ENCODE measurements at places on chromosomes 6 and 20. TPM values are rescaled to one million over a fixed set of nuclear protein-coding genes. Genes with fewer than 3 reads are reported as not detected.

DNA sequence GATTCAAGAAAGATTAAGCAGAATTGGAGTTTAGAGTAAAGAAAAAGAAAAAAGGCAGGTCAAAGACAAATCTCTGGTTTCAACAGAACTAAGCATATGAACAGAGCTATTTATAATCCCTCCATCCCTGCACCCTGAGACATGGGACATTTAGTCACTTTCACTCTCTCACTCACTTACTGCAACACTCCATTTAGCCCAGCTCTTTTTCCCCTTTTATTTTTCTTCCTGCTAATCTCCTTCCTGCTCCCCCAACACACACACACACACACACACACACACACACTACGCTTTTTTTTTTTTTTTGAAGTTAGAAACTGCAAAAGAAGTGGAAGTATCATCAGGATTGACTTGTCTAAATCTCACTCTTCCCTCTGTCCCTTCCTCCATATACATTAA lies 45.1 kb upstream of the TBC1D7 start:
- no peaks in the 10 kb centered on the region for H3K27me3 ChIP-seq
- no peak overlapping the region for H3K4me3 ChIP-seq
- no peaks in the 10 kb centered on the region for H3K4me1 ChIP-seq
- no peaks in the 10 kb centered on the region for H3K36me3 ChIP-seq

DNA sequence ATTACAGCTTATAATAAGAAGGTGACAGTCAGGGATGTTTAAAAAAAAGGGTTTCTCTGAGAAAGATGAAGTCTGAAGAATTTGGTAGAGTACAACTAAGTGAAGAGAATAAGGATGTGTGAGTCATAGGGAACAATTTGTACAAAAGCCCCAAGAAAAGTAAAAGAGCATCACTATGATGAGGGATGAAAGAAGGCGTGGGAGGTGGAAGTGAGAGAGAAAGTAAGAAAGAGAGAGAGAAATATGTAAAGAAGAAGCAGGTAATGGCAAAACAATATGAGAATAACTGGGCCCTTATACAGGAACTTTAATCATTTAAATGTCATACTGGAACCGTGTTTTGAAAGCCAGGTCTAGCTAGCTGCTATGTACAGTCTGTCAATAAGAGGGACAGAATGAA lies 179.4 kb downstream of the ASCC3 start:
- H3K36me3 ChIP-seq = no peaks in the 10 kb centered on the region
- DNase-seq = no peak
- H3K27ac ChIP-seq = no peak overlapping the region
- no peak overlapping the region for H3K4me3 ChIP-seq
- H3K4me1 ChIP-seq = no peaks in the 10 kb centered on the region

DNA sequence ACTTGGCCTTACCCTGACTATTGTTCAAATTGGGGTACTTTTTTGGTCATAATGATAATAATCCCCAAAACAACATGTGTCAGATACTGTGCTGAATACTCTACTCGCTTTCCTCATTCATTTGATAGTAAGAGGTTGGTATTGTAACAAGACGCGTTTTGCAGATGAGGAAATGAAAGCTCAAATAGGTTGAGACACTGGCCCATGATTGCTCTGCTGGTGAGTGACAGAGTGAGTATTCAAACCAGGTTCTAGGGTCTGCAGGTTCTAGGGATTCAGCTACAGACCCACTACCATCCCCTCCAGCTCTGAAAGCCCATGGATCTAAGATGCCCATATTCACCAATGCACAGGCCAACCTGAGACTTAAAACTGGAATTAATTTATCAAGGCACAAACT lies 1.3 kb upstream of the ENPP4 start:
- H3K27me3 ChIP-seq = no peaks in the 10 kb centered on the region
- H3K4me3 ChIP-seq = no peak overlapping the region
- no peak for DNase-seq
- peaks cover 15% of the 10 kb centered on the region for H3K4me1 ChIP-seq
- H3K36me3 ChIP-seq = no peaks in the 10 kb centered on the region

DNA sequence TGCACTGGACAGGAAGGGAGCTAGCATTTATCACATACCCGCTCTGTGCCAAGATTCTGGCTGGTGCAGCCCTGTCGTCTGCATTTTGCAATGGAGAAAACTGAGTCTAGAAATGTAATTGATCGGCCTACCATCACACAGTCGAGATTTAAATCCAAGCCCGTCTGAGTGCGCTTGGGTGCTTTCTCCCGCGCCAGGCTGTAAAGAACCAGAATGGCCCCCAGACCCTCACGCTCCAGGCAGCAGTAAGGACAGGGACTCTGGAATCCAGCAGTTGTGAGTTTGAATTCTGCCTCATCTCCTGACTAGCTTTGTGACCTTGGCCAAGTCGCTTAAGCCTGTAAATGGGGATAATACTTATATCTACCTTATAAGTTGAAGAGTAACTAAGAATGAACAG lies 10.8 kb downstream of the DYNLRB1 start:
- H3K36me3 ChIP-seq = peaks cover 45% of the 10 kb centered on the region
- peak; percentile 21 for DNase-seq
- H3K27ac ChIP-seq = peak overlapping the region; percentile 75
- peaks cover 66% of the 10 kb centered on the region for H3K4me1 ChIP-seq

DNA sequence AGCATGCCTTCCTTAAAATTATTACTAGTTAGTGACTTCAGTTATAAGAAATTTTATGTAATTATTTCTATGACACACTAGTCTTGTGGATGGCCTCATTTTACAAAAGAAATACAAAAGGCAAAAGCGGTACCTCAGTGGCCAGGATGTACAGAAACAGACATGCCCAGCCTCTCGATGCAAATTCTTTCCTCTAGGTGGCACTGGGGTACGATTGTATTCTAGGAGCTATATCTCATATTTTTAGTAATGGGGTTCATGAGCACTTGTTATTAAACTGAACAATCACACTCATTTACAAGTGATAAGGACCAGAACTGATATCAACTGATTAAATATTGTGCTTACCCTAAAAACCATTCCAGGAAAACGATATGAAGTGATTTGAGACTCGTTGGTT lies 59.8 kb downstream of the SOD2 start:
- no peak overlapping the region for H3K4me3 ChIP-seq
- H3K27ac ChIP-seq = no peak overlapping the region
- H3K27me3 ChIP-seq = no peaks in the 10 kb centered on the region
- no peak for DNase-seq

- H3K4me1 ChIP-seq = no peaks in the 10 kb centered on the region
- no peak overlapping the region for H3K4me3 ChIP-seq
- H3K27ac ChIP-seq = no peak overlapping the region
- no peaks in the 10 kb centered on the region for H3K27me3 ChIP-seq
Measured at GRCh38 chr6:21067521-21067920, 526.0 kb upstream of the SOX4 start.

- no peaks in the 10 kb centered on the region for H3K27me3 ChIP-seq
- H3K4me3 ChIP-seq = no peak overlapping the region
- H3K36me3 ChIP-seq = no peaks in the 10 kb centered on the region
- H3K27ac ChIP-seq = no peak overlapping the region
Measured at GRCh38 chr6:41222045-41222444, 6.1 kb upstream of the TREML4 start.

DNA sequence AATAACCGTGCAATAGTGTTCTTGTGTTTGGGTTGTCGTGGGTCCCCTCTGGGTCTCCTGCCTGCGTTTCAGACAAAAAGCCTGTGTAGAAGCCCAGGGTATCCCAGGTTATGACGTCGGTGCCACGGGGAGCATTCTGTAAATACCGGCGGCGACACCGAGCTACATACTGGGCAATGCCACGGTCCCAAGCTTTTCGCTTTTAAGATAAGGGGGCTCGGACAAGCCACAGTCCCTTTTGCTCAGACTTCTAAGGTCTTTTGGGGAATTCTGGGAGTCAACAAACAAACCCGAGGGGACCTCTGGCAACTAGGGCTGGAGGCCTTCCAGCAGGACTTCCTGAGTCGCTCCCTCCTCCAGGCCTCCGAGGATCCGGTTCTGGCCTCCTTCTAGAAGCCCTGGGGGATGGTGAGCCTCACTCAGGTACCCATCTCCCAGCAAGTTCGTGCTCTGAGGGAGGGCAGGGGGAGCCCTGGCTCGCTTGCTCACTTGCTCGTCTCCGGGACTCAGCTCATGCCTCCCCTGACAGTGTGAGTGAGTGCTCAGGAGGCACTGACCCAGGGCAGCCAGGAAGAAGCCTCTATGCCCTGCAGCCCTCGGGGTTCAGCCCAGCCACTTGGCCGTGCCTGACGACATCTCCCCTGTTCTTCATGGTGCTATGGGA lies 62.4 kb upstream of the MRPS10 start:
- peak; percentile 79 for DNase-seq
- no peak overlapping the region for H3K27ac ChIP-seq
- H3K4me1 ChIP-seq = peaks cover 17% of the 10 kb centered on the region
- H3K27me3 ChIP-seq = no peaks in the 10 kb centered on the region
- no peak overlapping the region for H3K4me3 ChIP-seq

- H3K4me3 ChIP-seq = no peak overlapping the region
- H3K27me3 ChIP-seq = no peaks in the 10 kb centered on the region
- DNase-seq = no peak
- H3K36me3 ChIP-seq = no peaks in the 10 kb centered on the region
- no peaks in the 10 kb centered on the region for H3K4me1 ChIP-seq
- H3K27ac ChIP-seq = peak overlapping the region; percentile 68
Measured at GRCh38 chr6:6712449-6713403, 124.2 kb downstream of the LY86 start.

DNA sequence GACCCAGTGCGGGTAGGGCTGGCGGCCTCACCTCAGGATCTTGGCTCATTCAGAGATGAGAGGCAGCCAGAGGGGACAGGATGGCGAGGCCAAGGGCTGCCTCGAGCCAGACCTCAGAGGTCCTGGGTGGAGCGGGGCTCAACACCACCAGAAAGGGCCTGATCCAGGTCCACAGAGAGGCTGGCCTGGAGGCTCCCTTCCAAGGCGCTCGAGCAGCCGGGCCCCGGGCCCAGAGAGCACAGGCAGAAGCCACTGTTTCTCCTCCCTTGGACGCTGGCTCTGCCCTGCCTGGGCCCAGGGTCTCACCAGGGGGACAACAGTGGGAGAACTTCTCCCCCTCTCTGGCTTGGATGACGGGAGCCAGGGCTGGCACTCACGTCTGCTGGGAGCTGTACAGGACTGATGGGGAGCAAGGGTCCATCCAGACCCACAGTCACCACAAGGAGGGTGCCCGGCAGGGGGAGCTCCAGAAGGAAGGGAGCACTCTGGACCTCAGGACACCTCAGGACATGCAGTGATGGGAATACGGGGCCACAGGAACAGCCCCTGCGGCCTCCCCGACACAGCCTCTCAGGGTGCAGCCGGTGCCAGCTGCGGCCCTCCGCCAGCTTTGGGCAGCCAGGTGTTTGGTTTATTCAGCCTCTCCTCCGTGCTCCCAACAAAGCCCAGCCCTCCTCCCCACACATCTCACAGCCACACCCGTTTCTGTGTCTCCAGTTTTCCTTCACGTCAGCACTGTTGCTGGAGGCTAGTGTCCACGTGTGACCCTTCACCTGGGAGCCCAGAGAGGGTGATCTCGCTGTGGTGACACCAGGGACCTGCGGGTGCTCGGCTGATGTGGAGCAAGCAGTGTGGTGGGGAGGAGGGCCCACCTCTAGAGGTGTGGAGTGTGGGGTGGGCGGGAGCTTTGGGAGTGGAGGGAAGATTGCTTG lies 8.7 kb downstream of the RPS21 start:
- no peaks in the 10 kb centered on the region for H3K36me3 ChIP-seq
- no peak overlapping the region for H3K27ac ChIP-seq
- no peak for DNase-seq
- H3K27me3 ChIP-seq = no peaks in the 10 kb centered on the region
- H3K4me3 ChIP-seq = no peak overlapping the region

GRCh38 chr6:108203189-108204112 lies 37.6 kb downstream of the NR2E1 start:
- no peak for DNase-seq
- no peaks in the 10 kb centered on the region for H3K36me3 ChIP-seq
- H3K4me1 ChIP-seq = no peaks in the 10 kb centered on the region
- no peak overlapping the region for H3K27ac ChIP-seq
- no peaks in the 10 kb centered on the region for H3K27me3 ChIP-seq
- H3K4me3 ChIP-seq = no peak overlapping the region

GRCh38 chr20:21387528-21387927 lies 9.8 kb downstream of the NKX2-4 start:
- H3K4me3 ChIP-seq = no peak overlapping the region
- H3K27me3 ChIP-seq = peaks cover 12% of the 10 kb centered on the region
- no peak overlapping the region for H3K27ac ChIP-seq
- no peaks in the 10 kb centered on the region for H3K4me1 ChIP-seq
- DNase-seq = no peak
- no peaks in the 10 kb centered on the region for H3K36me3 ChIP-seq

DNA sequence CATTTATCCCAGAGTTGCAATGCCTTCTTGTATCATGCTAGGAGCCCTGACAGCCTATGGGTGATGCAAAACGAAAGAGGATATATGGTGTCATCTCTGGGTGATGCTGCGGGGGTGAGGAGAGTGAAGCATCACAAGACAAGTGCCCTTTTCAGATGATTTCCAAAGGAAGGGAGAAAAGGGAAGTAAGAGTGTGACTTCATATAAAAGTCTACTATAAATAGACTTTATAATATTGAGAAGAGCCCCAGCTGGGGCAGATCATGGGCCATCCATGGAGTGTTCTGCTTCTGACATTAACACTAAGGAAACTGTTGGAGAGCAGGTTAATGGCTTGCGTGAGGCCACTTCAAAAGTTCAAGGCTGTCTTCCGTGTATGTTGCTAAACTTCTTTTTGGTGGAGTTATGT lies 4.4 kb downstream of the CD83 start:
- no peaks in the 10 kb centered on the region for H3K27me3 ChIP-seq
- no peaks in the 10 kb centered on the region for H3K36me3 ChIP-seq
- H3K27ac ChIP-seq = peak overlapping the region; percentile 27
- H3K4me3 ChIP-seq = no peak overlapping the region

- H3K4me1 ChIP-seq = no peaks in the 10 kb centered on the region
- no peak overlapping the region for H3K27ac ChIP-seq
- no peaks in the 10 kb centered on the region for H3K27me3 ChIP-seq
- H3K4me3 ChIP-seq = no peak overlapping the region
- no peaks in the 10 kb centered on the region for H3K36me3 ChIP-seq
Measured at GRCh38 chr20:62054451-62054953, 11.2 kb downstream of the TAF4 start.

DNA sequence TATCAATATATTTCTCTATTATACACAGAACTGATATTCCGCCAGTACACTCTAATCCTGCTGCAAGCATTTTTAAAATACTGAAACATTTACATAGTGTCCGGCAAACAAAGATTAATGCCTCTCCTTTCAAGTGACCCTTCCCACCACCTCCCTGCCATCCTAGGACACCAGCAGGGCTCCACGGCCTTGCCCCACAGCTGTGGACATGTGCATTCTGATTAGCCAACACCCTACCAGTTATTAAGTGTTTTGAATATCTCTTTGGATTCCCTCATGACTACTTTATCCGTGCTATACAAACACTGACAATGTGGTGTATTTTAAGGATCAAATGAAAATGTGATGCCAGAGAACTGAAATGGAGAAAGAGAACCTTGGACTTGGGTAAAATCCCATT lies 615.1 kb downstream of the KIF16B start:
- H3K36me3 ChIP-seq = no peaks in the 10 kb centered on the region
- H3K4me1 ChIP-seq = no peaks in the 10 kb centered on the region
- no peak overlapping the region for H3K27ac ChIP-seq
- no peaks in the 10 kb centered on the region for H3K27me3 ChIP-seq
- DNase-seq = no peak

Gene POU5F1
- 1.6 TPM for polyA plus RNA-seq

Gene DAAM2
- 4.2 TPM for polyA plus RNA-seq

Gene MACROD2
- 1.2 TPM for polyA plus RNA-seq

Gene LAMA4
- 6.9 TPM for polyA plus RNA-seq

Gene GSTA2
- polyA plus RNA-seq = not detected

Gene PRDM13
- polyA plus RNA-seq = not detected
